ENCODE measurements at places on chromosomes 6 and 20.

DNA sequence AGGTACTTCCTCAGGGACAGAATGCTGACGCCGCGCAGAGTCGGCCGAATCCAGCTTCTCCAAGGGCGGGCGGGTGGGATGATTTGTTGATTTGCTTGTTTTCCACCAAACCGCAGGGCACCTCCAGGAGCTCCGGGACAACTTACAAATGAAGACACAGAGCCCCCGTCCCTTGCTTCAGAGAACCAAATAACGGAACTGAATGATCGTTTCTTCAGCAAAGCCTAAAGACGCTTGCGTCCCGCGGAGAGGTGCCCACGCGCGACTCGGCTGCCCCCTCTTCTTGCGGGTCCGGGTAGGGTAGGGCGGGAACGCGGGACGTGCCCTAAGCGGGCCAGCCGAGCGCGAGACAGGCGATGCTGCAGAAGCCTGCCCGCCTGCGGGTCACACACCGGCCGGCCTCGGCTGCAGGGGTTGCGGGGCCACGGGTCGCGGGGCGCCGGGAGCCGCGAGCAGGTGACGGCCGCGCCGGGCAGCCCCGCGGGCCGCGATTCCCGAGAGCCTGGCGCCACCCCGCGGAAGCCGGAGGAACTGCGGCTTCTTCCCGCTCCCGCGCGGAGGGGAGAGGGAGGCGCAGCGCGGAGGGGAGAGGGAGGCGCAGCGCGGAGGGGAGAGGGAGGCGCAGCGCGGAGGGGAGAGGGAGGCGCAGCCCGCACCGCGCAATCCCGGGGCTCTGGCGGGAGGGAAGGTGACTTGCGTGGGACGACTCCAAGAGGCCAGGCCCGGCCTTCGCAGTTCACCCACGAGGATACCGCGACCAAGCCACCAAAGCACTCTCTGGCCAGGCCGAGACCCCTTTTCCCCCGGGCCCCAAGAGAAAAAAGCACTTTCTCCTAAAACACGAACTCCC is 7.7 kb upstream of the FOXF2 start:
- DNase-seq, result peak; percentile 23

GRCh38 chr20:63754008-63754407 is 14.4 kb downstream of the SLC2A4RG start:
- DNase-seq, result no peak

GRCh38 chr6:131787079-131787478 is 20.7 kb upstream of the ENPP1 start:
- DNase-seq, result no peak

- no peak for DNase-seq
Observed at GRCh38 chr6:17096096-17096495, 5.8 kb upstream of the STMND1 start.

- DNase-seq, result peak; percentile 52
Observed at GRCh38 chr6:30213667-30213956, 406 bp upstream of the TRIM26 start.

- no peak for DNase-seq
Observed at GRCh38 chr6:42297661-42298060, 80.0 kb upstream of the MRPS10 start.

DNA sequence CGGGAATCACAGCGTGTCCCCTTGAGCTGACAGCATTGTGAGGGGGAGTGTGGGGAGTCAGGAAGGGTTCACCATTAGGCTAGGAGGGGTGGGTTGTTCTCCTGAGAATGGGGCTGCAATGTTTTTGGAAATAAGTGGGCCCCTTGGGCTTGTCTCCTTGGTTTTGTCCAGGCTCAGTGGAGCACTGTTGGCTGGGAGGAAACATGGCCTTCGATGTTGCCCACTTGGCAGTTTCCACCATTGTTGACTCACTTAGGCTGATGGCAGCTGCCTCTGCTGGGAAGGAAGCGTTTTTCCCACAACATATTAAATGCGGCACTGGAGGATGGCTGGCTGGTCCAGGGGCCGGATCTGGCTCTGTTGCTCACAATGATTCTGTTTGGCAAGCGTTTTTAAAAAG is 512.1 kb downstream of the QKI start:
- DNase-seq, result no peak

DNA sequence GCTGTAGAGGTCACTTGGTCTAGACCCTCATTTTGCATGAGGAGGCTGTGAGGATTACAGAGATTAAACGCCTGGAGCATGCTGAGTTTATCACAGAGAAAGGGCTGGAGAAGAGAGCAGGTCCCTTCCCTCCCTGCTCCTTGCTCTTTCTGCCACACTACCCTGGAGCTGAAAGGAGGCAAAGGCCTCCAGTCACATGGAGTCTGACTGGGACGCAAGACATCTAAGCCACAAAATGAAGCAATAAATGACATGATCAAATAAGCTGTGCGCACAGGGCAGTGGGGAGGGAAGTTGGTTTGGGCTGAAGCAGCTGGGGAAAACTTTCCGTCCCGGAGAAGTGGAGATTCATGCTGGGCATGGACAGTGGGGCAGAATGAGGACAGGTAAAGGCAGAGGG is 33.3 kb downstream of the ATXN1 start:
- DNase-seq, result peak; percentile 93

- no peak for DNase-seq
Observed at GRCh38 chr6:5115168-5115567, 30.0 kb downstream of the PPP1R3G start.

DNA sequence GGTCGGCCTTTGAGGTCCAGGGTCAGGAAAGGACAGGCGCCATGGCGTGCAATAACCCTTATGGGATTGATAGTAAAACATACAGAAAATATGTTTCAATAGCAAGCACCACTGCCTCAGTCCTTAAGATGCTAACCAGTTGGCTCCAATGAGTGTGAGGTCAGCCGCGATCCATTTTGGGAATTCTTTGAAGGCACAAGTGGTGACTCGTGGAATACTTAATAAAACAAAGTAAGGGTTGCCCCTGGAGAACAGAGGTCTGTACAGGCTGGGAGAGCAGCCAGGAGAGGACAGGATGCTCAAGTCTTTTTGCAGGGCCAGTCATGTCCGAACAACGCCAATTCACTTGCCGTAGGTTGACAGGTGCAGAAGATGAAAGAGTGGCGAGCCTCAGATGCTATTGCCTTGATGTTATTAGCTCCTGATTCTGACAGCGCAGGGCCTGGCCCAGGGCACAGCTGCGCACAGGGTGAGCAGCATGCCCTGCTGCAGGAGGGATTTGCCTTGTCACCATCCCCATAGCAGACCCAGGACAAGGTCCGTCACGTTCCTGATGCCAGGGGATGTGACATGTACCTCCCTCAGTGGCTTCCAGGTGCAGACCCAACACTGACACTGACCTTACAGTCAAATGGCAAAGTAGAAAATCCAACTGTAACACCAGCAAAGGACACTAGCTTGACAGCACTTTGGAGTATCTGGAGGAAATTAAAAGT is 21.8 kb downstream of the SYNDIG1 start:
- DNase-seq, result no peak

Data from AML-193 (cell line).